ENCODE measurements at places on chromosomes 3 and 15.

GRCh38 chr3:139288266-139288821 lies 55.5 kb upstream of the MRPS22 start:
- DNase-seq, result no peak

- DNase-seq, result no peak
Measured at GRCh38 chr15:27701956-27702355, 397.2 kb downstream of the OCA2 start.

DNA sequence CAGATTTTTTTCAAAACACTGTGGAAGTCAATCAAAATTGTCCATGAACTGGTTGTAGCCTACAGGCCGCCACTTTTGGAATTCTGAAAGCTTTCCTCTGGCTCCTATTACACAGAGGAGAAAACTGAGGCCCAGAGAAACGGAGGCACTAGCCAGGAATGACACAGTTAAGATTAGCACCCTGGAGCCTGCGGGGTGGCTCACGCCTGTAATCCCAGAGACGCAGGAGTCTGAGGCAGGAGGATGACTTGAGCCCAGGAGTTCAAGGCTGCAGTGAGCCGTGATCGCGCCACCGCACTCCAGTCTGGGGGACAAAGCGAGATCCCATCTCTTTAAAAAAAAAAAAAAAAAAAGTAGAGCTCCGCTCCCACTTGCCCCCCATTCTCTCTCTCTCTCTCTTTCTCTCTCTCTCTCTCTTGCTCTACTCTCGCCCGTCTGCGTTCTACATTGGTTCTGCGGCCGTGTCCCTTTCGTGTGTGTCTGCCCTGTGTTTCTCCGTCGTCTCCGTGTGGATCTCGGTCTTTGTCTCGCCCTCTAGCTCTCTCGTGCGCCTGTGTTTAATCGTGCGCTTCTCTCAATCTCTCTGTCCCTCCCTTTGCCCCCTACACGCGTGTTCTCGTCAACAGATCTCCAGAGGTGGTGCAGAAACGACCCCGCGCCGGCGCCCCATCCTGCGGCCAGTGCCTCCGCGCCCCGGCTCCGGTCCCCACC lies 512 bp upstream of the TRH start:
- no peak for DNase-seq

DNA sequence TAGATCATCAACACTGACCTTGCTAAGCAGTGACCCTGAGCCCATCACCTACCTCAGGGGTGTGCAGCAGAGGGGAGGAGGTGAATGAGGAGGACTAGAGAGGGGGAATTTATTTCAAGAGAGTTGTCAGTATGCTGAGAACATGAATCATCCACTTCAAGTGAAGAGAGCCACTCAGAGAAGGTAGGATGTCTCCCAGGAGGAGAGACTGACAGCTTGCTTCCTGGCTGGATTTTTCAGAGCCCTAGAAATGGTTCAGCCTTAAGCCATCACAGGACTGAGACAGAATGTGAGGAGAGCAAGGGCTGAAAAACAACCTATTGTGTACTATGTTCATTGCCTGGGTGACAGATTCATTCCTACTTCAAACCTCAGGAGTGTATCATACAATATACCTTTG lies 34.8 kb downstream of the CCNL1 start:
- no peak for DNase-seq

GRCh38 chr3:106877627-106878026 lies 499.6 kb upstream of the CCDC54 start:
- no peak for DNase-seq

DNA sequence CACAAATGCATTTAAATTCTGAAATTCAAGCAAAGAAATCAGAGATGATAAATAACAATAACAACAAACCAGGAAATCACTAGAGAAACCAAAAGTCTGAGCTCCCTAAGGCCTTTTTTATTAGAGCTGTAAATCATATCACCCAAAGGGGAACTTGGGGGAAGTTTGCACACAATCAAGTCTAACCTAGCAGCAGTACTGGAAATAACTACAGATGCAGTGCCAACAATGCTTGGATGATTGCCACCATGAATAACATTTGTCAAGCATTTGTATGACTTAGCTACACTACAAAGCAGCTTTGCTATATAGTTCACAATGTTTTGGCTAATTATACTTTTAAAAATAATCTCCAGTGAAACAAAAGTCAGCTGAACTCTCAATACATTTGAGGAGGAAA lies 27.8 kb downstream of the SHQ1 start:
- DNase-seq, result no peak

DNA sequence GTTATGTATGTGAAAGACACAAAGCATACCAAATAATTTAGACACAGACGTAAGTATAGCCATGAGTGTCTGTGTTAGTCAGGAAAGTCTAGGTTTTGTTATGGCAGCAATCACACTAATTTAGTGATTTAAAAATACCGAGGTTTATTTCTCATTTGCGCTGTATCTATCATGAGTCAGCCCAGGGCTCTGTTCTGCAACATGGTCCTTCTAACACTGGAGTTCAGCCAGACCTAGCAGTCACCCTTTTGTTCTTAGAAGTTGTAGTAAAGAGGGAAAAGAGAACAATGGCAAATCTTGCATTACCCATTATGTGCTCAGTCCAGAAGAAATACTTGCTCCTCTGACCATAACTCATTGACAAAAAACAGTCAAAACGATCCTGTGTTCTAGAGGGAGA lies 311.5 kb downstream of the NLGN1 start:
- no peak for DNase-seq

- no peak for DNase-seq
Measured at GRCh38 chr15:98730860-98731711, 82.7 kb downstream of the IGF1R start.

DNA sequence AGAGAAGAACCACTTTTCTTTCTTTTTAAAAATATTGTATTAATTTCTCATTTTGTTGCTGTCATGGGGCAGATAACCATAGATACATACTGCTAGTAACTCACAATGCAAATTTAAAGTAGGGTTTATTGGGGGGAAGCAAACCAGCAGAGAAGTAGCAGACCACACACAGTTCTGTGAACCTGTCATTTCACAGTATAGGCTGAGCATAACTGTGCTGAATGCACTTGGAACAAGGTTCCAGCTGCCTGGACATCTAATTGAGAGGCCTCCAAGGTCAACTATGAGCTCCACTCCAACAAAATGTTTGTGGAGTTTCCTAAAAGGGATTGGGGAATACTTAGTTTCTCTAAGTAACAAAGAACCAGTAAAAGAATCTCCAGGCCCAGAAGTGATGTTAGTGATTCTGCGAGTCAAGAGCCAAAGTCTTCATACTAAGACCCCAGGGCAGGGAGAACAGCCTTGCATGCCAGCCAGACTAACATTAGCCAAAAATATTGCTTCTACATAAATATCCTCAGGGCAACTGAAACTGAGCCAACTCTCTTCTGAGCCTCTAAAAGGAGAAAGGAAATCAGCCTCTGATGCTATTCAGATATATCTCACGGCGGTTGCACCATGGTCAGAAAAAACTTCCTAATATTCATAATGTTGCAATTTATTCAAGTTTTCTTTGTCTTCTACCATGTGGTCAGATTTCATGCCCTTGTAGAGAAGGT lies 856.4 kb upstream of the ALCAM start:
- no peak for DNase-seq

GRCh38 chr15:74188216-74188615 lies 14.4 kb downstream of the STRA6 start:
- no peak for DNase-seq
